Calu3 (cell line): ENCODE measurements at places on chromosomes 7 and 10. TPM values are rescaled to one million over a fixed set of nuclear protein-coding genes. Genes with fewer than 3 reads are reported as not detected.

The TAS2R38 gene
- 0.34 TPM in 1 of 2 replicates, not detected in the other for total RNA-seq

The MYO1G gene
- total RNA-seq: 0.33 and 0.39 TPM in 2 replicates

- DNase-seq: no peak
- H3K27me3 ChIP-seq: no peaks in the 10 kb centered on the region
- no peak overlapping the region for H3K4me3 ChIP-seq
- H3K4me1 ChIP-seq: no peaks in the 10 kb centered on the region
Observed at GRCh38 chr10:124123156-124123555, 29.8 kb upstream of the CHST15 start.

GRCh38 chr10:115649217-115649616, 556.1 kb downstream of the ATRNL1 start:
- no peaks in the 10 kb centered on the region for H3K27me3 ChIP-seq
- no peak overlapping the region for H3K27ac ChIP-seq
- no peak overlapping the region for H3K4me3 ChIP-seq

DNA sequence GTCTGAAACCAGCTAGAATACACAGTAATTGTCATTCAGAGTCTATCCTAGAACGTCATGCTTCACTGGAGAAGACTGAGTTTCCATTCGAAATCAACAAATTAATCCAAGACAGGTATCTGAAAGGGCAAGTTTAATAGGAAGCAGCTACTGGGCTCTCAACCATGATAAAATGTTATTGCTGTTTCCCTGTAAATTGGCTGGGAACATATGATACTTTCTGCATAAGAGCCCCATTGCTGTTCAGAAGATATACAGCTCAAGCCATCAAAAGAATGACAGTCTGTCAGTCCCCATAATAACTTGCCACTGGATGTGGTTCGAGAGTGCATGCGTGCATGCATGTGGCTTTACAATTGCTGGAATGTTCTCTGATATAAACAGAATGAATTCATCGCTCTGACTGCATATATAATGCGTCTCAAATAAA, 129.0 kb downstream of the HIBADH start:
- peaks cover 8% of the 10 kb centered on the region for H3K36me3 ChIP-seq
- no peak overlapping the region for H3K27ac ChIP-seq
- no peak for DNase-seq
- no peaks in the 10 kb centered on the region for H3K4me1 ChIP-seq
- H3K4me3 ChIP-seq: no peak overlapping the region

DNA sequence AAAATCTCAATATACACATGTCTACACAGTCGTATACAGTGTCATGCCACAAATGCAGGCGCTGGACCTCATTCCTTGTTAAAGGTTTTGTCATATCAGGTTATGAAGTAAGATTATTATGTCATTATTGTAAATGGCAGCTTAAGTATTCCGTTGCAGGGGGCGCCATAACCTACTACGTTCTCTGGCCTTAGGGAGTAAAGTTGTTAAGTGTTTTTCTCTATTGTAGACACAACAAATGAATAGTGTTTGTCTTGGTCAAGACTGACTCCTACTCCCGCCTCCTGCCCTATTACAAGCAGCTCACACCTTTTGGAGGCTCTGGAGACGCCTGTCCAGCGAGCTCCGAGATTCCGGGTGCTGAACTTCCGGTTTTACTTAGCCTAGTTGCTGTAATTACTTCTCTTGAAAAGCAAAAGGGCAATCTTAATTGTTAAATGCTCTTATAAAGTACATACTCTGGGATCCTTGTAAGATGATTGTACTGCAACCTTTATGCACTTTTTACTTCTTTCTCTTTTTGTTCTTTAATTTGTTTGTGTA, 994 bp downstream of the GATAD1 start:
- peak overlapping the region; percentile 77 for H3K4me3 ChIP-seq
- peak; percentile 40 for DNase-seq
- H3K36me3 ChIP-seq: peaks cover 27% of the 10 kb centered on the region
- peak overlapping the region; percentile 83 for H3K27ac ChIP-seq

DNA sequence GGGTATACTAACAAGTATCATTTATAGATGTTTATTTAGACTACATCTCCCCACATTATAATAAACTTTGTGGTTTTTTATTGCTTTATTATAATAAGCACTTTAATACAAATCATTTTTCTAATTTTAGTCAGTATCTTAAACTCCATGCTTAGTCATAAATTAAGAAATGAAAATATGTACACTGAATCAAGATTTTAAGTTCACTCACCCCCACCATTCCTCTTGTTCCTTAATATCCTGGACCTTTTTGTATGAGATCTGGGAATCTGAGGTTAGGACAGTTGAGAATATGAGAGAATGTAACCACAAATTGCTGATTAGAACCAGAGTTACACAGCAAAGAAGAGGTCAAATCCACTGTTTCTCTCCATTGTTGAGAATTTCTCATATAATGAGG, 93.6 kb upstream of the WNT16 start:
- no peaks in the 10 kb centered on the region for H3K4me1 ChIP-seq
- peaks cover 19% of the 10 kb centered on the region for H3K27me3 ChIP-seq
- H3K27ac ChIP-seq: no peak overlapping the region
- H3K4me3 ChIP-seq: no peak overlapping the region
- no peak for DNase-seq

The SKIDA1 gene
- total RNA-seq: 0.40 TPM in 1 of 2 replicates, not detected in the other

- no peak overlapping the region for H3K4me3 ChIP-seq
- no peaks in the 10 kb centered on the region for H3K36me3 ChIP-seq
- peaks cover 93% of the 10 kb centered on the region for H3K27me3 ChIP-seq
- DNase-seq: no peak
- H3K27ac ChIP-seq: no peak overlapping the region
Observed at GRCh38 chr7:45216181-45216580, 58.6 kb downstream of the RAMP3 start.
